Renal cortical epithelial cell (primary cell): ENCODE measurements at places on chromosomes 1 and 21. TPM values are rescaled to one million over a fixed set of nuclear protein-coding genes. Genes with fewer than 3 reads are reported as not detected.

SELL gene
- 0.25 TPM in 1 of 2 replicates, not detected in the other for total RNA-seq

- no peak for DNase-seq
These were observed 26.3 kb downstream of the KCNA3 start for GRCh38 chr1:110648417-110648816.

GRCh38 chr21:34061983-34062382, 11.4 kb upstream of the MRPS6 start:
- DNase-seq: no peak

- DNase-seq: no peak
These were observed 55.2 kb upstream of the SELENON start for GRCh38 chr1:25744636-25745425.

GRCh38 chr1:100394285-100394684, 42.0 kb downstream of the CDC14A start:
- no peak for DNase-seq
